ENCODE measurements at places on chromosomes 3 and 15. TPM values are rescaled to one million over a fixed set of nuclear protein-coding genes. Genes with fewer than 3 reads are reported as not detected.

UROC1 gene
- total RNA-seq = not detected

LYZL4 gene
- total RNA-seq = not detected

REC114 gene
- not detected for total RNA-seq

ARPP21 gene
- total RNA-seq = not detected

AADACL2 gene
- not detected for total RNA-seq

STAB1 gene
- total RNA-seq = 334 TPM

SOX14 gene
- not detected for total RNA-seq

ACOX2 gene
- total RNA-seq = 31.0 TPM

TMIE gene
- 0.23 TPM for total RNA-seq

- no peaks in the 10 kb centered on the region for H3K4me1 ChIP-seq
- no peaks in the 10 kb centered on the region for H3K27me3 ChIP-seq
- H3K27ac ChIP-seq = no peak overlapping the region
- no peak overlapping the region for H3K4me3 ChIP-seq
These were observed 98.4 kb downstream of the FSIP1 start for GRCh38 chr15:39684233-39684632.

GRCh38 chr3:114974387-114974786 lies 172.7 kb downstream of the ZBTB20 start:
- DNase-seq = no peak
- no peak overlapping the region for H3K4me3 ChIP-seq
- no peaks in the 10 kb centered on the region for H3K27me3 ChIP-seq
- no peaks in the 10 kb centered on the region for H3K36me3 ChIP-seq
- H3K27ac ChIP-seq = no peak overlapping the region

DNA sequence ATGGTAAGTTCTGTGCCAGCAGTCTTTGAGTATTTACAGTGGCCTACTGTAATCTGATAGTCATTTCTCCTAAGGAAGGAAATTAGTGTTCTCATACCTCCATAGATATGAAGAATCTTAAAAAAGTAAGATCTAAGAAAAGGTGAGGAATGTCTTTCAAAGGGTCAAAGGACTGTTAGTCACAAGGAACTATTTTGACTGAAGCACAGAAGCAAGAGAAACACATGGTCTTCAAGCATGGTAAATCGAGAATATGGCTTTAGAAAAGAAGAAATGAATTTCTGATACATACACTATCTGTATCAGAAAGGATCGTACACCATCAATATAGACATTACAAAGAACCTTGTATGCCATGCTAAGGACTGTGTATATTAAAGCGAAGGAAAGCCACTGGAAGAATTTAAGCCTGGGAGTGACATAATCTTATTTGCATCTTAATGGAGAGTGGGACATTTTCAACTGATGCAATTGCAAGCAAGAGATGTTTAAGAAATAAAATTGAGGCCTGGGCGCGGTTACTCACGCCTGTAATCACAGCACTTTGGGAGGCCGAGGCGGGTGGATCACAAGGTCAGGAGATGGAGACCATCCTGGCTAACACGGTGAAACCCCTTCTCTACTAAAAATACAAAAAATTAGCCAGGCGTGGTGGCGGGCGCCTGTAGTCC lies 5.5 kb upstream of the ACAP2 start:
- H3K27me3 ChIP-seq = no peaks in the 10 kb centered on the region
- H3K4me1 ChIP-seq = peaks cover 23% of the 10 kb centered on the region
- no peak for DNase-seq
- no peak overlapping the region for H3K27ac ChIP-seq

DNA sequence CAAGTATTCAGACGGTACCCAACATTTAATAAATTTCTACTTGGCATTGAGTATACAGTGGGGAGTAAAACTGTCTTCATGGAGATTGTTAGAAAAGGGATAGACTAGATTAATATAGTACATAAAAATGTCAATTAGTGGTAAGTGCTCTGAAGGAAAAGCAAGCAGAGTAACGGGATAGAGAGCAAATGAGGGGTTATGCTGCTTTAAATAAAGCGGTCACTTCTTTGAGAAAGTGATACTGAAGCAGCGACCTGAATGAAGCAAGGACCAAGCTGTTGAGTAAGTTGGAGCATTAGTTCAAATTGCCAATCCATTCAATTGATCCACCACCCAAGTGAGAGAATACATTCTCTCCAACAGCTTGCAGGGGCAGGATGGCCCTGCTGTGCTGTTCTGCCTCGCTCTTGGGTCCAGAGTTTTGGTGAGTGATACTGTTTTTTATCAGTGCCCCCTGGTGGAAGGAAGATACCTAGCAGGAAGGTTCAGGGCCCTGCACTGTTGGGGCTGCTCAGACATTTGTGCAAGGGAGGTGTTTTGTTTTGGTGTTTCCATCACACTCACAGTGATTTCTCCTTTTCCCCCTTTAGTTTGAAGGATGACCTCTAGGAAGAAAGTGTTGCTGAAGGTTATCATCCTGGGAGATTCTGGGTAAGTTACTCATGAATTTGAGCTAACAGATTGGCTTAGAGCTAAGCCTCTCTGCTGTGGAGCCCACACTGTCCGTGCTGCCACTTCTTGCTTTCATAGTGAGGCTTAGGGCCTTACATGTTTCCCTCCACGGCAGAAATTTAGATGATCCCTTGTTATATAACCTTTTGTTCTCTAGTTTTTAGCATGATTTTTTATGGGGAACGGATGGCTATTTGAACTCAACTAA lies 69.0 kb downstream of the RAB7A start:
- no peak for DNase-seq
- no peaks in the 10 kb centered on the region for H3K4me1 ChIP-seq
- peak overlapping the region; percentile 53 for H3K27ac ChIP-seq
- no peak overlapping the region for H3K4me3 ChIP-seq
- H3K36me3 ChIP-seq = no peaks in the 10 kb centered on the region

- no peak overlapping the region for H3K4me3 ChIP-seq
- H3K4me1 ChIP-seq = peaks cover 38% of the 10 kb centered on the region
- H3K36me3 ChIP-seq = peaks cover 98% of the 10 kb centered on the region
- H3K27me3 ChIP-seq = no peaks in the 10 kb centered on the region
- H3K27ac ChIP-seq = no peak overlapping the region
These were observed 8.1 kb downstream of the PPM1M start for GRCh38 chr3:52253314-52254304.

DNA sequence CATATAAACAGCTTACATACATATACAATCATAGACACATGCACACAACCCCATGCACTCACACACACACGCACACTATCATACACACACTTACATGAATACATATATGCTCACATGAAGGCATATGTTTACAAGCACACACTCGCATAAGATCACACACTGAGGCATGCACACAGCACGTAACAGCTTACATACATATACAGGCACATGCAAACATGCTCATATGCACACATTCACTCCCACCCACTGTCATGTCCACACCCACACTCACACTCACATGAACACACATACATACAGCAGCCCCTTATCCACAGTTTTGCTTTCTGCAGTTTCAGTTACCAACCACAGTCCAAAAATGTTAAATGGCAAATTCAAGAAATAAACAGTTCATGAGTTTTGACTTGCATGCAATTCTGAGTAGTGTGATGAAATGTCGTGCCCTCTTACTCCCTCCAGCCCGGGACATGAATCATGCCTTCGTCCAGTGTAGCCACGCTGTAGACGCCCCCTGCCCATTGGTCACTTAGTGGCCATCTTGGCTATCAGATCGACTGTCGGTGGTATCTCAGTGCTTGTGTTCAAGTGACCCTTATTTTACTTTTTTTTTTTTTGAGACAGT lies 27.8 kb downstream of the MEGF11 start:
- no peaks in the 10 kb centered on the region for H3K4me1 ChIP-seq
- no peak for DNase-seq
- H3K27me3 ChIP-seq = no peaks in the 10 kb centered on the region
- no peaks in the 10 kb centered on the region for H3K36me3 ChIP-seq
- no peak overlapping the region for H3K27ac ChIP-seq

GRCh38 chr3:114319453-114319852 lies 25.6 kb downstream of the TIGIT start:
- H3K27me3 ChIP-seq = no peaks in the 10 kb centered on the region
- no peaks in the 10 kb centered on the region for H3K36me3 ChIP-seq
- H3K4me3 ChIP-seq = no peak overlapping the region
- no peak overlapping the region for H3K27ac ChIP-seq
- no peaks in the 10 kb centered on the region for H3K4me1 ChIP-seq
- DNase-seq = no peak

GRCh38 chr3:150286390-150287147 lies 121.5 kb upstream of the TSC22D2 start:
- no peak overlapping the region for H3K4me3 ChIP-seq
- H3K4me1 ChIP-seq = no peaks in the 10 kb centered on the region
- no peaks in the 10 kb centered on the region for H3K27me3 ChIP-seq
- DNase-seq = no peak
- no peaks in the 10 kb centered on the region for H3K36me3 ChIP-seq
- H3K27ac ChIP-seq = no peak overlapping the region

- no peak overlapping the region for H3K4me3 ChIP-seq
- peaks cover 26% of the 10 kb centered on the region for H3K4me1 ChIP-seq
- H3K27me3 ChIP-seq = no peaks in the 10 kb centered on the region
- DNase-seq = no peak
- H3K36me3 ChIP-seq = no peaks in the 10 kb centered on the region
- H3K27ac ChIP-seq = peak overlapping the region; percentile 34
These were observed 16.7 kb downstream of the MAPKBP1 start for GRCh38 chr15:41790756-41791546.

- DNase-seq = no peak
- peaks cover 3% of the 10 kb centered on the region for H3K4me1 ChIP-seq
- H3K36me3 ChIP-seq = peaks cover 18% of the 10 kb centered on the region
- H3K4me3 ChIP-seq = no peak overlapping the region
- H3K27me3 ChIP-seq = no peaks in the 10 kb centered on the region
These were observed 32.2 kb downstream of the CD276 start for GRCh38 chr15:73716417-73716816.

- H3K4me3 ChIP-seq = peak overlapping the region; percentile 44
- H3K36me3 ChIP-seq = no peaks in the 10 kb centered on the region
- no peak for DNase-seq
- peak overlapping the region; percentile 41 for H3K27ac ChIP-seq
- peaks cover 14% of the 10 kb centered on the region for H3K4me1 ChIP-seq
These were observed 1.6 kb downstream of the SHF start for GRCh38 chr15:45185903-45186770.

GRCh38 chr3:48938156-48938555 lies 19.5 kb downstream of the ARIH2 start:
- H3K36me3 ChIP-seq = no peaks in the 10 kb centered on the region
- H3K27ac ChIP-seq = no peak overlapping the region
- H3K27me3 ChIP-seq = no peaks in the 10 kb centered on the region

GRCh38 chr15:60417112-60417511 lies 19.3 kb upstream of the ANXA2 start:
- no peaks in the 10 kb centered on the region for H3K27me3 ChIP-seq
- no peak for DNase-seq
- no peak overlapping the region for H3K27ac ChIP-seq
- H3K4me3 ChIP-seq = no peak overlapping the region

DNA sequence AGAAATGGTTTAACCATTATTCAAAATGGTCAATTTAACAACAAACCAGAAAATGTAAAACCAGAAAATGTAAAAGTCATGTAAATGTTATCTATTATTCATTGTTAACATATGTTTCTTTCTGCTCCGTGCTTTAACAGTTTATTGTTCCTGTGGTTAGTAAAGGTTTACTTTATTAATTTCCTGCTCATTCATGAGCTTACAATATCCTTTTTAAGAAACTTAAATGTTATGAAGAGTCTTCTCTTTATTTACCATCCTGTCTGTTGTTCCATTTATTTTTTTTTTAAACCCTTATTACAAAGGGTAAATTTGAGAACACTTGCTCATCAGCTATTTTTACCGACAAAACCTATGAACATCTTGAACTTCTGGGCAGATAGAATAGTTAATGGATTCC lies 148.1 kb downstream of the GHSR start:
- no peaks in the 10 kb centered on the region for H3K4me1 ChIP-seq
- no peak for DNase-seq
- no peak overlapping the region for H3K27ac ChIP-seq
- H3K4me3 ChIP-seq = no peak overlapping the region
- H3K36me3 ChIP-seq = peaks cover 80% of the 10 kb centered on the region

DNA sequence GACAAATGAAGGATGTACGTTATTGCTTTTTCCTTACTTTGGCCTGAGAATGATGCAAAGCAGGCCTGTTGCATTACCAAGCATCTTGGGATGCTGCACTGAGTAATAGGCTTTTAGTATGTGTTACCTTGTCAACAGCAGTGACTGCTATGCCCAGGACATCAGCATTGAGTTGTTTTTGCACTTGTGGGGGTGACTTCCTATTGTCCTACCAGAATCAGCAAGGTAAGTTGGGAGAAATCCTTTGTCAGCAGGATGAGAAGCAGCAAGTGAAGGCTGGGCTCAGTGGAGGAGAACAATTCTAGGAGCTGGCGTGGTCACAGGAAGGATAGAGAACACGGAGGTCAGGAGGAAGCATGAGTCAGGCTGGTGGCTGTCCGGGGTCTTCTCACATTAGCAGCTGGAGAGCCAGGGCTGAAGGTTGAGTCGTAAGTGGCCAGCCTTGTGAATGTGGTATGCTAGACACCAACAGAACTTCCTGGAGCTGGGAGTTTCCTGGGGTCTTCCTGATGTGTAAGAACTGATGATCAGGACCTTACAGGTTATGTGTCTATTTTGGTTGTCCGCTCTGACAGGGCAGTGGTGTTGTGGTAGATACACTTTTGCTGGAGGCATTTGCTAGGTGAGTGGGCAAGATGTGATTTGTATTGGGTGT lies 142.7 kb downstream of the FNDC3B start:
- H3K4me1 ChIP-seq = peaks cover 2% of the 10 kb centered on the region
- no peaks in the 10 kb centered on the region for H3K36me3 ChIP-seq
- no peaks in the 10 kb centered on the region for H3K27me3 ChIP-seq
- peak overlapping the region; percentile 51 for H3K27ac ChIP-seq

GRCh38 chr3:111385971-111386495 lies 156.0 kb upstream of the CD96 start:
- H3K27ac ChIP-seq = no peak overlapping the region
- H3K4me3 ChIP-seq = no peak overlapping the region
- no peaks in the 10 kb centered on the region for H3K4me1 ChIP-seq
- H3K36me3 ChIP-seq = no peaks in the 10 kb centered on the region
- DNase-seq = no peak

GRCh38 chr3:185280572-185281365 lies 26.9 kb upstream of the EHHADH start:
- DNase-seq = no peak
- no peaks in the 10 kb centered on the region for H3K36me3 ChIP-seq
- H3K27me3 ChIP-seq = no peaks in the 10 kb centered on the region
- H3K4me3 ChIP-seq = no peak overlapping the region
- H3K27ac ChIP-seq = no peak overlapping the region

GRCh38 chr15:97706059-97706458 lies 254.4 kb upstream of the ARRDC4 start:
- H3K4me3 ChIP-seq = no peak overlapping the region
- H3K36me3 ChIP-seq = no peaks in the 10 kb centered on the region
- no peak for DNase-seq
- H3K27me3 ChIP-seq = no peaks in the 10 kb centered on the region
- H3K4me1 ChIP-seq = no peaks in the 10 kb centered on the region

- DNase-seq = no peak
- H3K36me3 ChIP-seq = no peaks in the 10 kb centered on the region
- no peak overlapping the region for H3K4me3 ChIP-seq
- H3K4me1 ChIP-seq = peaks cover 30% of the 10 kb centered on the region
- no peak overlapping the region for H3K27ac ChIP-seq
- no peaks in the 10 kb centered on the region for H3K27me3 ChIP-seq
These were observed 204.4 kb upstream of the THBS1 start for GRCh38 chr15:39376371-39376909.

Measured in left lung (tissue), 14 donors.